ENCODE measurements at places on chromosomes 6 and 20. TPM values are rescaled to one million over a fixed set of nuclear protein-coding genes. Genes with fewer than 3 reads are reported as not detected.

- peaks cover 13% of the 10 kb centered on the region for H3K4me1 ChIP-seq
- H3K27ac ChIP-seq = no peak overlapping the region
- H3K4me3 ChIP-seq = no peak overlapping the region
- no peak for DNase-seq
- H3K27me3 ChIP-seq = no peaks in the 10 kb centered on the region
- H3K36me3 ChIP-seq = no peaks in the 10 kb centered on the region
Observed at GRCh38 chr6:80437221-80437620, 330.8 kb downstream of the BCKDHB start.

DNA sequence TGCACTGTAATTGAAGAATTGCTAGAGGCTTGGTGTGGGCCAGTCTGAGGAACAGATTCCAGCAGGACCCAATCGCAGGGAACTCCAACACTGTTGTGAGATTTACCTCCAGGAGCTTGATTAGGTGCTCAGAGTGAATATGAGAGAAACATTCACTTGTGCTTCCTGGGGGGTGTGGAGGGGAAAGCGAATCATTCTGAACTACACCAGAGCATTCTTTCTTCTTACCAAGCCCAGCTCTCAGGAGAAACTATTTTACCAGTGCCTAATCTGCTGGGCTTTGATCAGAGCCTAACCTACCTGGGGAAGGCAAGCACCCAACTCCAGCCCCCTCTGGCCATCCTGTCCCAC is 7.4 kb upstream of the SIRPB1 start:
- peak; percentile 46 for DNase-seq
- H3K27ac ChIP-seq = no peak overlapping the region
- H3K36me3 ChIP-seq = no peaks in the 10 kb centered on the region
- peaks cover 36% of the 10 kb centered on the region for H3K4me1 ChIP-seq
- H3K27me3 ChIP-seq = no peaks in the 10 kb centered on the region
- no peak overlapping the region for H3K4me3 ChIP-seq

DNA sequence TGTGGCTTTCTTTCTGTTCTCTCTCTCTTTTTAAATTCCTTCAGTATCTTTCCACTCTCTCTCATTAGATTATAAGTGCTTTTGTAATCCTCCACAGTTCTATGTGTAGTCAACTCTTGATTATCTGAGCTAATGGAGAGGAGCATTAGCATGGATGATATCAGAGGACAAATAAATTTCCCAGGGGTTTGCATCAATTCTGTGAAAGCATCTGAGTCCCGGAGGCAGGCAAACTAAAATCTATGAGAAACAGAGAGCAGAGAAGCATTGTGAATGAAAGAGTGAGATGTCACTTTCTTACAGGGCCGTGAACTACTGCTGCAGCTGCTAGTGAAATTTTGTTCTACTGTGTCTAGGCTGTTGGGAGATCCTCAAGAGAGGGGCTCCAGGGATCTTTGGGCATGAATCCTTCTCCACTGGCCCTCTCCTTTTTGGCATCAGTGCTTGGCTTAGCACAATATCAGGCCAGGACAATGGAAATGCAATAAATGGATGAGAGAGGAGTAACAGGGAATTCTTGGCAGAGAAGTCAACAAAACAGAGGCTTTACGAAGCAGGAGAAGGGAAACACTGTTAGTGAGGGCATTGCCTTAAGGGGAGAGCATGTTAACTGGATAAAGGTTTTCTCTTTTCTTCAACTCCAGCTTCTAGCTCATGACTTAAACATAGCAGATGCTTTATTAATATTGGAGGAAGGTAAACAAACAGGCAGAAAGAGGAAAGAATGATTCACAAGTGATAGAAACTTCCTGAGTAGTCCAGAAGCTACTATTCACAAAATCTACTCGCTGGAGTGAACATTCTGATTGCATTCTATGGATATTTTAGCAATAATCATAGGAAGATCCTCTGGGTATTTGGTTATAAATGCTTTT is 847.0 kb upstream of the MAP3K7 start:
- H3K4me1 ChIP-seq = peaks cover 35% of the 10 kb centered on the region
- H3K27ac ChIP-seq = peak overlapping the region; percentile 42
- H3K36me3 ChIP-seq = no peaks in the 10 kb centered on the region

DNA sequence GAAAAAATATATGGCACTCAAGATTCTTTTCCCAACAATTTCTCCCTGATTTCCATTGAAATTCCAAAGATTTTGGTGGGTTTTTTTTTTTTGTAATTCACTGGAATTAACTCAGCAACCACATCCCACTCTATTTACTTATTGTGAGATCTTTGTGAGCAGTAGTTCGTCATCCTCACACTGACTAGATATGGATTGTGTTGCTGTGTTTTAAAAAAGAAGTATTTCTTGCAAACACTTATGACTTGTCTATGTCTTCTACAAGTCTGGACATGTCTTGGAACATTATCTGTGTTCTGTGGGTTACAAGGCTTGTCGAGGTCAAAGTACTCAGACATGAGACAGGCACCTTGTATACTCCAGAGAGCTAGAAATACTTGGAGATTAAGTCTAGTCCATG is 7.3 kb upstream of the TENT5A start:
- peaks cover 9% of the 10 kb centered on the region for H3K27me3 ChIP-seq
- H3K27ac ChIP-seq = no peak overlapping the region
- no peaks in the 10 kb centered on the region for H3K36me3 ChIP-seq

DNA sequence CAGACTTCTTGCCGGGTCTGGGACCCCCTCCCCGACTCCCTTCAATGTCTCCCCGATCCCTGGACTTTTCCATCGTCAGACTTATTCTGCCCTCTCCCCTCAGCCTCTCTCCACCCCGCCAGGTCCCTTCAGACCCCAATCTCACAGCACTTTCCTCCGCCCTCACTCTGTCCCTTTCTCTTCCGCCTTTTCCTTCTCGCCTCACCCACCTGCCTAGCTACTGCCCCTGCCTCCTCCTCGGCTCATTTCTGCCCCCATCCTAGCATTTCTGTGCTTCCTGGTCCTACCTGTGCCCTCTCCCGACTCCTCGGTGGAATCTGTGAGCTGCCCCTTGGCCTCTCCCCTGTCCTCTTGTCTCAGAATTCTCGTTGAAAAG is 616 bp downstream of the CHMP4B start:
- peak overlapping the region; percentile 96 for H3K27ac ChIP-seq
- H3K36me3 ChIP-seq = no peaks in the 10 kb centered on the region
- H3K4me3 ChIP-seq = peak overlapping the region; percentile 86
- no peaks in the 10 kb centered on the region for H3K27me3 ChIP-seq
- peaks cover 23% of the 10 kb centered on the region for H3K4me1 ChIP-seq

DNA sequence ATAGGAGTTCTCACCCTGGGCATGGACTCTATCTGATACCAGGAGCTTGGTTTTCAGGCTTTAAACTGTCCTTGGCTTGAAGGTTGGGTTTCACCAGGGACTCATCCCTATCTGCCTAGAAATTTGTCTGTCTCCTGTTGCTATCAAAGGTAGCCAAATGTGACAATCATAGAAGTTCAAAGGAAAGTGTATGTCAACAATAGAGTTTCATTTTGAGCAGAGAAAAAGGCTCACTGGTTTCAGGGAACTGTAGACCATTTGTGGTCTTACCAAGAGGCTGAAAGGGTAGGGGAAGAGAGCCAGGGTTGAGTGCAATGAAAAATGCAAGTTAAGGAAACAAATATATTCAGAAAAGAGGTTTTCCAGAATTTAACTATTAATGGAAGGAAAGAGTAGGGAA is 966.8 kb upstream of the CITED2 start:
- no peak overlapping the region for H3K4me3 ChIP-seq
- no peaks in the 10 kb centered on the region for H3K27me3 ChIP-seq
- H3K27ac ChIP-seq = no peak overlapping the region
- peaks cover 27% of the 10 kb centered on the region for H3K4me1 ChIP-seq

DNA sequence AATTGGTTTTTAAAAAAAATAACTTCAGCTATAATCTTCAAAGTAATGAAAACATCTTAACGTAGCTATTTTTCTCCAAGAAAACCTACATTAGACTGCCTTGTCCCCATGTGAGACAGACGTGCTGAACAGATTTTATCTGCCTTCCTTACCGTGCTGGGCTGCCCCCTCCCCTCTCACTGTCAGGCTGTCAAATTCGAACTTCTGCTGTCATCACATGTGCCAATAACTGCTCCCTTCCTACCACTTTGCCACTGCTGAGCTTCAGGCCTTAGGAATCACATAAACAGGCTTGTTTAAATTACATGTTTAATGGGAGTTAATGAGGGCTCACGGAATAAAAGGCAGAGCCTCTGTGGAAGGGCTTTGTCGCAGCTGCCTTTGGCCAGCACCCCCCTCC is 77.0 kb upstream of the NHSL1 start:
- H3K27ac ChIP-seq = no peak overlapping the region
- peaks cover 13% of the 10 kb centered on the region for H3K4me1 ChIP-seq
- no peak overlapping the region for H3K4me3 ChIP-seq

GRCh38 chr6:53910834-53911233 is 116.0 kb downstream of the LRRC1 start:
- H3K27me3 ChIP-seq = no peaks in the 10 kb centered on the region
- H3K4me3 ChIP-seq = no peak overlapping the region
- DNase-seq = peak; percentile 97
- peak overlapping the region; percentile 87 for H3K27ac ChIP-seq
- peaks cover 6% of the 10 kb centered on the region for H3K36me3 ChIP-seq

GRCh38 chr6:76768556-76768955 is 694.7 kb downstream of the HTR1B start:
- no peaks in the 10 kb centered on the region for H3K27me3 ChIP-seq
- no peak overlapping the region for H3K27ac ChIP-seq
- H3K4me3 ChIP-seq = no peak overlapping the region
- peak; percentile 41 for DNase-seq
- no peaks in the 10 kb centered on the region for H3K36me3 ChIP-seq

- H3K4me1 ChIP-seq = peaks cover 2% of the 10 kb centered on the region
- no peak overlapping the region for H3K27ac ChIP-seq
- H3K27me3 ChIP-seq = peaks cover 7% of the 10 kb centered on the region
- no peak overlapping the region for H3K4me3 ChIP-seq
Observed at GRCh38 chr6:29990931-29991330, 48.6 kb downstream of the HLA-A start.

- no peaks in the 10 kb centered on the region for H3K27me3 ChIP-seq
- DNase-seq = no peak
- no peak overlapping the region for H3K27ac ChIP-seq
- H3K36me3 ChIP-seq = no peaks in the 10 kb centered on the region
Observed at GRCh38 chr20:59807909-59808728, 125.3 kb downstream of the SYCP2 start.

- H3K27ac ChIP-seq = no peak overlapping the region
- no peak overlapping the region for H3K4me3 ChIP-seq
- no peaks in the 10 kb centered on the region for H3K27me3 ChIP-seq
- peak; percentile 33 for DNase-seq
Observed at GRCh38 chr6:25012657-25013056, 76.9 kb upstream of the RIPOR2 start.

DNA sequence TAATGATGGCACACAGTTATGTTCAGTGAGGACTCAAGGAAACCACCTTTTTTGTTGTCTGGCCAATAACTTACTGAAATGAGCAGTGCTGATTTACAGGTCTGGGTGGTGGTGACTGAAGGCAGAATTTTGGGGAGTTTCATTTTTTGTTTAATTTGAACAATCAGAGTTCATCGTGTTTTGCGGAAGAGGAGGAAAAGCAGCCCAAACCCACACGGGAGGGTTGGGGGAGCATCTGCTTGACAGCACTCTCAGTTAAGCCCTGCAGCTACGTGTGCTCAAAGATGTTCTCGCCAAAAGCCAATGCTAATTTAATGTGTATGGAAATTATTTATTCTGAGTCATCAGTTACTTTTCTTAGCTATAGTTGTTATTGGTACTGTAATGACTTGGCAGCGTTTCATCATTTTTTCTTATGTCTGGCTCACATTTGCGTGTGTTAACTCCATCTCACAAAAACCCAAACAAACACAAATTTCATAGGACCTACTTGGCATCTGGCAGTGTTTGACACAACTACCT is 89.2 kb downstream of the UST start:
- no peaks in the 10 kb centered on the region for H3K36me3 ChIP-seq
- no peak overlapping the region for H3K27ac ChIP-seq
- H3K27me3 ChIP-seq = no peaks in the 10 kb centered on the region
- no peak for DNase-seq

- DNase-seq = peak; percentile 49
- no peaks in the 10 kb centered on the region for H3K36me3 ChIP-seq
- no peak overlapping the region for H3K4me3 ChIP-seq
- H3K4me1 ChIP-seq = peaks cover 3% of the 10 kb centered on the region
- no peak overlapping the region for H3K27ac ChIP-seq
- H3K27me3 ChIP-seq = peaks cover 2% of the 10 kb centered on the region
Observed at GRCh38 chr6:108798670-108799353, 49.4 kb upstream of the ARMC2 start.

- H3K4me1 ChIP-seq = peaks cover 8% of the 10 kb centered on the region
- no peaks in the 10 kb centered on the region for H3K36me3 ChIP-seq
- DNase-seq = no peak
- no peak overlapping the region for H3K27ac ChIP-seq
Observed at GRCh38 chr6:20907486-20908071, 373.3 kb downstream of the CDKAL1 start.

DNA sequence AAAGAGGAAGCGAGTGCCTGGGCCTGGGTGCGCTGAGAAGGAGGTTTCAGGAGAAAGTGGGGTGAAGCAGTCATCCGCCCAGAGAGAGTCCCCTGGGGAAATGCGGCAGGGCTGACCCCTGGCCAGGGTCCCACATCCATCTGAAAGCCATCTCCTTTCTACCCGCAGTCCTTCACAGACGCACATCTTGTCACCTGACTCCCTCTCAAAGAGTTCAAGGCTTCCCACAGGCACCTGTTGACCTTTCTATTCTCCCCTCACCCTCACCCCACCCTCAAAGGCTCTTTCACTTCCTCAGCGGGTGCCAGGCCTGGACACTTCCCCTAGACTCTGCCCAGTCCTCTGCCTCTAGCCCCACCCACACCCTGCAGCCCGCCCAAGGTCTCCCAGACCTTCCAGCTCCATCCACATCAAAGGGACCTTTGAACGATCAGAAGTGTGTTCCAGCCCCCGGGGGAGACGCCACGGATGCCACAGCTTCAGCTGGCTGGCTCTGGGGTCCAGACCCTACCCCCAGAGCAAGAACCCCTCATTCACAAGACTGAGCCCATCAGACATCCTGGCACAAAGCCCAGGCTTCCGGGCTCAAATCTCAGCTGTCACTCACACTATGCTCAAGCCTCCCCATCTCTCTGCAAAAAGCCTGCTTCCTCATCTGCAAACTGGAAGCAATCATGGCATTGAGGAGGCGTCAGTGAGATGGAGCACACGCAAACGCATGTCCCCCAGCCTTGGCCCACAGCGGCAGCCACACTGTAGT is 2.1 kb downstream of the CTSZ start:
- no peak overlapping the region for H3K27ac ChIP-seq
- H3K27me3 ChIP-seq = no peaks in the 10 kb centered on the region
- H3K4me1 ChIP-seq = peaks cover 22% of the 10 kb centered on the region
- H3K36me3 ChIP-seq = no peaks in the 10 kb centered on the region

GRCh38 chr6:109373762-109374161 is 8.5 kb downstream of the CD164 start:
- H3K36me3 ChIP-seq = peaks cover 27% of the 10 kb centered on the region
- DNase-seq = no peak
- no peak overlapping the region for H3K27ac ChIP-seq

GRCh38 chr6:84057908-84058307 is 24.3 kb downstream of the MRAP2 start:
- H3K36me3 ChIP-seq = no peaks in the 10 kb centered on the region
- no peak overlapping the region for H3K4me3 ChIP-seq
- no peak for DNase-seq
- H3K27ac ChIP-seq = no peak overlapping the region
- no peaks in the 10 kb centered on the region for H3K27me3 ChIP-seq
- peaks cover 10% of the 10 kb centered on the region for H3K4me1 ChIP-seq

The REM1 gene
- total RNA-seq = not detected

The TSPO2 gene
- total RNA-seq = not detected

The PLCB1 gene
- 53.4 TPM for total RNA-seq

The OOEP gene
- not detected for total RNA-seq

The ARG1 gene
- total RNA-seq = not detected

The EDN3 gene
- total RNA-seq = not detected

The PARD6B gene
- total RNA-seq = 0.07 TPM

The OGFRL1 gene
- total RNA-seq = 21.1 TPM

The LCA5 gene
- 4.2 TPM for total RNA-seq

The PSORS1C2 gene
- not detected for total RNA-seq

All from endothelial cell of umbilical vein (primary cell).